ENCODE measurements at places on chromosomes 16 and 17. TPM values are rescaled to one million over a fixed set of nuclear protein-coding genes. Genes with fewer than 3 reads are reported as not detected.

Gene SOX9
- polyA plus RNA-seq, result 18.9 TPM

GRCh38 chr17:69363488-69364210, 36.7 kb upstream of the ABCA5 start:
- no peak for DNase-seq

- DNase-seq, result no peak
Measured at GRCh38 chr17:29585080-29585751, 4.2 kb downstream of the GIT1 start.

DNA sequence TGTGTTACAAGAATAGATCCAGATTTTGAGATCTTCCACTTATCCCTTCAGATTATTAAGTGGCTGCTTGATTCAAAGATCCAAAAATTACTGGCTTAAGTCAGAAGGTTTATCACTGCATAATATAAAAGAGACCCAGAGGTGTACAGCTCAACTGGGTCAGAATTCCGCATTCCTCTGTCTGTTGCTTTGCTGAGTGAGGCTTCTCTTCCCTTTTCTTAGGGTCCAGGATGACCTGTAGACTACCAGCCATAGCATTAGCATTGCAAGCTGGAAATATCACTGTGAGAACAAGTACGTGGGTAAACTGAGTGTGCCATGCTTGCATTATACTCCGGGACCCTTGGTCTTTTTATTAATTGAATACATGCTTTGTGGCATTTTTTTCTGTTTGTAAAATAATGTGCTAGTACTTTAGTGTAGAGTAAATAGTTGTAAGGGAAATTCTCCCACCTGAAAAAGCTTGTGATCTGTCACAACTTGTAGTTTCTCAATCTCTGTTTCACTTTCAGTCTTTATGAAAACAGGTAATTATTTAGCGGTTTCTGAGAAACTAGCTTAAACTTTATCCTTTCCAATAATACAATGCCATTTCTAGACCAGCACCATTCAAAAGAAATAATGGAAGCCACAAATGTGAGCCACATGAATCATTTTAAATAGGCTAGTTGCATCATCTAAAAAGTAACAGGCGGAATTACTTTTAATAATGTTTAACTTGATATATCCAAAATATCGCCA, 61.6 kb downstream of the TNRC6C start:
- DNase-seq, result no peak

DNA sequence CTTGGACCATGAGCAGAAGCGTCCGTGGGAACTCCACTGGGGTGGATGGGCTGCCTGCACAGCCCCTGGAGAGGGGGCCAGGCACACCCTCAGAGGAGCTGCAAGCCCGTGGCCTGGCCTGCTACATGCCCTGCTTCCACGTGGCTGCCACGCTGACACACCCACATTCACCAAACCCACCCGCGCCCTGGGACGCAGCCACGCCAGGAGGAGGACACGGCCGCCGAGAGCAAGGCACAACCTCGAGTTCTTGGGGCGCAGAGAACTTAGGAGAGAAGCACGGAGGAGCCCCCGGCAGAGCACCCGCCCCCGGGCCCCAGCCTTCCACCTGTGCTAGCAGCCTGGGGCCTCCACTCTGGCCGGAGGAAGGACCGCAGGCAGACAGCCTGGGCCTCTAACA, 18.8 kb downstream of the CASKIN1 start:
- DNase-seq, result no peak

GRCh38 chr17:46148247-46148646, 45.0 kb downstream of the KANSL1 start:
- DNase-seq, result no peak

Measured in left renal pelvis (tissue), 4 donors.